ENCODE measurements at places on chromosomes 4 and X.

GRCh38 chr4:1492651-1493539 is 86.7 kb upstream of the NKX1-1 start:
- H3K36me3 ChIP-seq = no peaks in the 10 kb centered on the region
- DNase-seq = no peak
- no peak overlapping the region for H3K27ac ChIP-seq
- no peaks in the 10 kb centered on the region for H3K4me1 ChIP-seq

GRCh38 chr4:159052315-159052714 is 50.6 kb upstream of the RAPGEF2 start:
- DNase-seq = no peak
- H3K27me3 ChIP-seq = no peaks in the 10 kb centered on the region
- H3K4me1 ChIP-seq = no peaks in the 10 kb centered on the region
- no peaks in the 10 kb centered on the region for H3K36me3 ChIP-seq

DNA sequence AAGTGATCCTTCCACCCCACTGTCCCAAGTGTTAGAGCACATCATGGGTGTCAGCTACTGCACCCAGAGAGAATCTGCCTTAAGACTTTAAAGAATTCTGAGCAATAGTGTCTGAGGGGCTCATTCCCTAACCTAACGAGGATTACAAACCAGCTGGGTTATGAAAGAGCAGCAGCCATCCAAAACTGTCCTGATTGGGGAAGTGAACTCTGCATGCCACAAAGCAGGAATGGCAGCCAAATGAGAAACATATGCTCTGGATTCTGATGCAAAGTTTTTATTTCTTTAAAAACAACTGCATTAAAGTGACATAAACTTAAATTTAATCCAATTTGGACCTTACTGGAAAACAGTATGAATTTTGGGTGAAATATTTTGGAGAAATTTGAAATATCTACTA is 103.2 kb downstream of the ANXA3 start:
- no peaks in the 10 kb centered on the region for H3K27me3 ChIP-seq
- no peak overlapping the region for H3K4me3 ChIP-seq
- no peaks in the 10 kb centered on the region for H3K36me3 ChIP-seq
- no peak overlapping the region for H3K27ac ChIP-seq

GRCh38 chrX:111047575-111047974 is 48.4 kb upstream of the PAK3 start:
- no peaks in the 10 kb centered on the region for H3K4me1 ChIP-seq
- H3K36me3 ChIP-seq = no peaks in the 10 kb centered on the region
- H3K27me3 ChIP-seq = no peaks in the 10 kb centered on the region
- no peak for DNase-seq

- no peaks in the 10 kb centered on the region for H3K36me3 ChIP-seq
- no peaks in the 10 kb centered on the region for H3K4me1 ChIP-seq
Measured at GRCh38 chr4:166363198-166363597, 490.2 kb downstream of the TLL1 start.

DNA sequence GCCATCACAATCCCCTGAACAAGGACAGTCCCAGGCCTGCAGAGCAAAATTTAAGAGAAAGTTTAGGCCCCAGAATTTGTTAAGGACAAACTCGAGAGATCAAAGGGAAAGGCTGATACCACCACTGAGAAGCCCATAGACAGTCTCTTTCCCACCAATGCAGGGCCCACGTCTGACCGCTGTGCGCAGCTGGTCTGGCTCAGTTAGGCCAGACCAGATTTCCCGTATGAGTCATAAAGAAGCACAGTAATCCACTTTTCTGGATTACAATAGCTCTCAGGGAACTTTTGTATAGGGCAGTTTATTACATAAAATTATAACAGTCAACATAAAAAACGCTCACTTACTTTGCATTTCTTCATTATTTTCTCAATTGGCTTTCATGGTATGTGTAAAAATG is 259.5 kb downstream of the RCHY1 start:
- no peak for DNase-seq
- no peaks in the 10 kb centered on the region for H3K27me3 ChIP-seq
- H3K4me3 ChIP-seq = no peak overlapping the region
- H3K27ac ChIP-seq = no peak overlapping the region
- H3K4me1 ChIP-seq = no peaks in the 10 kb centered on the region
- no peaks in the 10 kb centered on the region for H3K36me3 ChIP-seq

Data from stomach (tissue), 19 donors.